ENCODE measurements at places on chromosomes 4 and X. TPM values are rescaled to one million over a fixed set of nuclear protein-coding genes. Genes with fewer than 3 reads are reported as not detected.

The MAGEB16 gene
- total RNA-seq = not detected

The POLN gene
- 2.3 TPM for total RNA-seq

The MAGEA9B gene
- total RNA-seq = not detected

The TASL gene
- not detected for total RNA-seq

The CTAG1B gene
- not detected for total RNA-seq

The ASB9 gene
- 0.57 TPM for total RNA-seq

Measured in smooth muscle cell of bladder (primary cell).